ENCODE measurements at places on chromosomes 11 and 22.
A peak's percentile ranks its signal among the peaks of the same experiment; 100 is the strongest.

DNA sequence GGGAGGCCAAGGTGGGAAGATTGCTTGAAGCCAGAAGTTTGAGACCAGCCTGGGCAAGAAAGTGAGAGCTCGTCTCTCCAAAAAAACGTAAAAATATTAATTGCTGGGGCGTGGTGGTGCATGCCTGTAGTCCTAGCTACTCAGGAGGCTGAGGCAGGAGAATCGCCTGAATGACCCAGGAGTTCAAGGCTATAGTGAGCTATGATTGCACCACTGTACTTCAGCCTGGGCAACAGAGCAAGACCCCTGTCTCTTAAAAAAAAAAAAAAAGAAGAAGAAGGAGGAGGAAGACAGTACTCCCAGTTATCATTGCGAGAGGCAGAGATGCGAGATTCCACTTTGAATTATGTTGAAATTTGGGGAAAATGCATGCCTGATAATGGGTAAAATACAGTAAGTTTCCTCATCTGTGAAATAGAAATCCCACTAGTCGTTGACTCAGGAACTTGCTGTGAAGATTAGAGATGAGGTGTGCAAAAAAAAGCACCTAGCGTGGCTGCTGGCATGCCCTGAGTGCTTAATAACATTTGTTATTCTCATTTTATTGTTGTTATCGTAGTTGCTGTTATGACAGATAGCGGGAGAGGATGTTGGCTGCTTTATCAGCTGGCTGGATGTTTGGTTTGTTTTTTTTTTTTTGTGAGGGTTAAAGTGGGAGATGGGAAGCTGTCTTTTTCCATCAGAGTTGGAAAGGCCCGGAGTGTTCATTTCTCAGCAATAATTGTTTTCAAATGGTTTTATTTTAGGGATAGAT is 33.4 kb downstream of the BCR start:
- no peak for DNase-seq

GRCh38 chr11:120674542-120674941 is 163.0 kb downstream of the GRIK4 start:
- DNase-seq = no peak

GRCh38 chr11:111982019-111982464 is 43.2 kb upstream of the DLAT start:
- peak; percentile 14 for DNase-seq

- no peak for DNase-seq
Measured at GRCh38 chr11:121327553-121327952, 35.0 kb downstream of the SC5D start.

DNA sequence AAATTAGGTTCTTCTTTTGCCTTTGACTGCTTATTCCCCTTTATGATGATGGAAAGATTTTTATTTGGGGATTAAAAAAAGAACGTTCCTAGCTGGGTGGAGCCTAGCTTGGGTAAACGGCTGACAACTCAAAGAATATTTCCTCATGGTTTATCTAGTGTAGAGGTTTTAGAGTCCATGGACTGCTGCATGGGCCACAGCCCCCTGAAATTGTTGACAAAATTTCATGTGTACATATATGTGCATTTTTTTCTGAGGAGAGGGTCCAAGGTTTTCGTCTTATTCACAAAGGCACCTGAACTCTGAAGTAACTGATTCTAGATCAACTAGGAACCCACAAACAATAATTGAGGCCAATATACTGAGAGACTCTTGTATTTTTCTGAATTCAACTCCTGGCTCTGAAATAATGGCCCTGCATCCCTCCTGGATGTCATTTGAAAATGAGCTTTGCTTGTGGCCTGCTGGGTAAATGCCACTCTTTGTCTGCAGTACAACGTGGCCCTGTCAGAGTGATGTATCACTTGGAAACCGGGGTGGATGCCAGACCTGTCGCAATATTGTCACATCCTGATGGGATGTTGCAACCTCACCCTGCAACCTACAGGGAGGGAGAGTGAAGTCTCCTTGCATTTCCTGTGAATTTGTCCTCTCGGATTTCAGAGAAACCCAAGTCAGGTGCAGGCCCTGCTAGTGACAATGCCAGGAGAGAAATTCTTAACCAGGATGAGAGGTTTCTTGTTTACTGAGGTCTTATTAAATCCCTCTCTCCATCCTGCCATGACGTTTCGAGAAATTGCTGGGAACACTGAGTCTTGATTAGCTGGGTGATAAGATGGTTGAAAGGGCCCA is 33.8 kb downstream of the EHF start:
- no peak for DNase-seq

DNA sequence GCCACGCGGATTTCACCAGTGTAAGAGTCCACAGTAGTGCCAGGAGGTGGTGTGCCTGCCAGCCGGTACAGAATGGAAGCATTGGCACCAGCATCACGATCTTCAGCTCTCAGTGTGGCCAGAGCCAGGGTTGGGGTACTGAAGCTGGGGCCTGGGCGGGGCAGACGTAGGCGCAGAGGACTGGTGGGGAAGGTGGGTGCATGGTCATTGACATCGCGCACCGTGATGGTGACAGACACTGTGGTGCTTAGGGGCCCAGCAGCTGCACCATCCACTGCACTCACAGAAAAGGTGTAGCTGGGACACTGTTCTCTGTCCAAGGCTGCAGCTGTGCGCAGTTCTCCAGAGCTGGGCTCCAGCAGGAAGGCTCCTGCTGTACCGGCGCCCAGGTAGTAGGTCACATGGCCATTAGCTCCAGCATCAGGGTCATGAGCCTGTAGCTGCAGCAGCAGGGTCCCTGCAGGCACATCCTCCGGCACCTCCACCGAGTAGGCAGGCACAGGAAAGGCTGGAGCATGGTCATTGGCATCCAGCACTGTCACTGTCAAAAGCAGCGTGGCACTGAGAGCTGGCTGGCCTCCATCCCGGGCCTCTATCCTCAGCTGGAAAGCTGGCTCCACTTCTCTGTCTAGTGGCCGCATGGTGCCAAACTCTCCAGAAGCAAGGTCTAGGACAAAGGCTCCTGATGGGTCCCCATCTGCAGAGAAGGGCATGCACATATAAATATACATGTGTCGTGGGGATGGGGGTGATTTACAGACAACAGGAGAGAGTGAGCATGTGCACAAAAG is 7.9 kb upstream of the TPP1 start:
- DNase-seq = no peak

DNA sequence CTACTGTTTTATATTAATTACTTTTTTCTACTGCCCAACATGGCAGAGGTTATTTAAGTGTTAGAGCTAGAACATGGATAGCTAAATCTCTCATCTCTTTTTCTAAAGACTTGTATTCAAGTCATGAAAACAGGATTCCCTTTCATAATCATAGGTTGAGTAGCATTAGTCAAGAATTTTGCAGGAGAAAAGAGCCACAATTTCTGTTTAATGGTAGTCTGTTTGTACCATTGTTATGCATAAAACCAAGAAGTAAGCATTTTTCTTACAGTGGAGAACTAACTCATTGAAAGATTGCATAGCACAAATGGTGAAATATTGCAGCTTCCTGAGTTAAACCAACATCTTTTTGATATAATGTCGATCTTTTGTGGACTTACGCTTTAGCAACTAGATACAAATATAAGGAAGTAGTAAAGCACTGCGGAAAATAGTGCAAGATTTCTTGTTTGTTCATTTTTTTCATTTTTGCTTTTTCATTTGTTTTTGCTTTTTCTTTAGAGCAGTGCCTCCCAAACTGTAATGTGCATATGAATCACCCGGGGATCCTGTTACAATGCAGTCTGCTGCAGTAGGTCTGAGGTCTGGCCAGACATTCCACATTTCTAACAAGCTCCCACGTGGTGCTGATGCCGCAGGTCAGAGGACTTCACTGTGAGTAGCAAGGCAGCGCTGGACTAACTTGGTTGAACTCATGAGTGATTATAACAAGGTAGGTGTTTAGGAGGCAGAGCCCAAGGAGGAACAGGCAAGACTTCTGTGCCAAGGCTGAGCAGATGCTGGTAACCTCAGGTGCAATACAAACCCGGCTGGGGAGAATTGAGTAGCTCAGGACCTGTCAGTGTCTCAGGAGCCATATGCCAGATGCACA is 4.6 kb downstream of the ETS1 start:
- DNase-seq = no peak

GRCh38 chr11:65565624-65566453 is 4.4 kb upstream of the ZNRD2 start:
- DNase-seq = no peak

- DNase-seq = no peak
Measured at GRCh38 chr11:32962016-32962415, 53.7 kb upstream of the DEPDC7 start.

DNA sequence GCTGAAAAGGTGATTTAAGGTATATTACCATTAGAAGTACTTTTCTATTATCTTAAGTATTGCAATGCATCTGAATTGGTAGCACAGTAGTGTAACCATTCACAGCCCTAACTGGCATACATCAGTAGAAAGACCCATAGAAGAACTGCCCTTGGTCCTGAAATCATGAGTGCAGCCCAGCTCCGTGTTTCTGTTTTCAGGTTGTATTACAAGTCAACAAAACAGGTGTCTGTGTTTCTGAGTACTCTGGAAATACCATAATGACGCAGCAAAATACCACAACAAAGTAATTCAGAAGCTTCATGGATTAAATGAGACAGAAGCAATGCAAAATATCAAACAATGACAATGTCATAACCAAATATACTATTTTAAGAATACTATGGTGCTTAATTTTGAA is 226.3 kb downstream of the OPCML start:
- no peak for DNase-seq

DNA sequence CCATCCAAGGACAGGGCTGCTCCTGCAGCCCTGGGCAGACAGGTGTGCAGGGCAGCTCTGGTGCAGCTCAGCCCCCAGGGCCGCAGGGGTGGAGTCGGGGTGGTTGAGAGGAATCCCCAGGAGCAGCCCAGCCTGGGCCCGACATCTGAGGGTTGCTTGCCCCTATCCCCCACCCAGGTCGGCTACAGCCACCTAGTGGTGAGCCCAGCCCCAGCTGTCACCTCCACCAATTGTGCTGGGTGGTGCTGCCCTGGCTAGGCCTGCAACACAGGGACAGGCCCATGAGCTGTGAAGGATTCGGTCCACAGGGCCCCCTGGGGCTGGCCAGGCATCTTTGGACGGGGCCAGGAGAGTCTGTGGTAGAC is 29.6 kb downstream of the RTN4R start:
- DNase-seq = peak; percentile 20

- DNase-seq = no peak
Measured at GRCh38 chr11:47394050-47394321, 14.4 kb upstream of the SLC39A13 start.

- DNase-seq = no peak
Measured at GRCh38 chr11:44949160-44950030, 1.3 kb downstream of the TP53I11 start.

DNA sequence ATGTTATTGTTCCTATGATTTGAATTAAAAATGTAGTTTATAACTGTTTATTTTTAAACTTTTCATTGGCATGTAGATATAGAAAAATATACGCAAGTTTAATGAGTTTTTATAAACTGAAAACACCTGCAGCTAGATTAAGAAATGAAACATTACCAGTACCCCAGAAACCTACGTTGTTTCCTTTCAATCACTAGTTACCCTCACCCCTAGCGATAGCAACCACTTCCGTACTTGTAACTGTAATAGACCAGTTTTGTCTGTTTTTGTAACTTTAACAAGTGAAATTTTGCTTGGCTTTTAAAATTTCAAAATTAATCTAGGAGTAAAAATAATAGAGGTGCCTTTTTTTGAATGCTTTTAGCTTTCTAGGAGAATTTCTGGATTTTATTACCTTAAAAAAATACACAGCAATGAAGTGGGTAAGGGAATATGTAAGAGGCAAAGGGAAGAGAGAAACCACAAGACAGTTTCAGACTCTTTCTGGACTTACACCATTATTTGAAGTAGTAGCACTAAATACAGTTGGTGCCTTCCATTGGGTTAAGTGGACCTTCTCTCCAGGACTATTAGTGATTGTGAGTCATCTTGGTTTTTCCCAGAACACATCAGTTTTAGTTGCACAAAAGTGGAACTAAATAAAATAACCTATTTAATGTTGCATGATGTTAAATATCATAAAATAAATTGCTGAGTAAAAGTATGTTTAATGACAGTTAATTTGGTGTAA is 18.7 kb upstream of the NAT10 start:
- no peak for DNase-seq

GRCh38 chr11:733072-733471 is 14.2 kb upstream of the TALDO1 start:
- DNase-seq = no peak

Data from activated CD4-positive, CD25-positive, alpha-beta regulatory T cell (primary cell).